ENCODE measurements at places on chromosomes 5 and 9.

DNA sequence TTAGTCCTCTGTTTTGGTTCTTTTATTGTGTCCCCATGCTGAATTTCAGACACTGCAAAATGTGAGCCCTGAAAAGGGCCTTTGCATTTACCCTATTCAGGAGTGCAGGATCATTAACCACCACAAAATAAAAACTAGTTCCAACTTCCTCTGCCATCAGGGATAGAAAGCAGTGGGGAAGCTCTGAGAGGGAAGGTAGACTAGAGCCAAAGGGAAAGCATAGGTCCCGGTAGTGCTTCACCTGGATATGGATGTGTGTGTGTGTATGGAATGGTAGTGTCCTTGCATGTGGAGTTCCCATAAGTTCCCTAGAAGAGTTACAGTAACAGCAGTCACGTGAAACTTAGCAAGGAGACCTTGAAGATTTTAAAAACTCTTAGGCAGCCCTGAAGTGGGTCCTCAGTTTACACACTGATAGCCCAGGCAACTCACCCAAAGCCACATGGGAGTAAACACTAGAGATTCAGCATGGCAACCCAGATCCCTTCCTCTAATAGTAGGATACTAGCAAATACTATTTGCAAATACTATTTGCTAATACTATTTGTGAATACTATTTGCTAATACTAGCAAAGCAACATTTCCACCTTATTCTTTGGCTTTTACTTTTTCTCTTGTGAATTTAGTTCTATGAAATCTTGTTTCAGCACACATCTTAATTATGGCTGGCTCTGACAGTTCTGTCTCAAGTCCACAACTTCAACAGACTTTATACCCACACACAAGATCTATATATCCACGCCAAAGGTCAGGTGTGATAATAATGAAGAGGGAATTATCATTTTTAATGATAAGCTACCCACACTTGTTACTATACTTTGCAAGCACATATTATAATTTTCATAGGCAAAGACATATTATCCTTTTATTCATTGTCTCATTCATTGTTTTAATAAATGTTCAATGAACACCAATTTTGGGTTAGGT is 70.4 kb upstream of the IFNE start:
- DNase-seq = no peak

DNA sequence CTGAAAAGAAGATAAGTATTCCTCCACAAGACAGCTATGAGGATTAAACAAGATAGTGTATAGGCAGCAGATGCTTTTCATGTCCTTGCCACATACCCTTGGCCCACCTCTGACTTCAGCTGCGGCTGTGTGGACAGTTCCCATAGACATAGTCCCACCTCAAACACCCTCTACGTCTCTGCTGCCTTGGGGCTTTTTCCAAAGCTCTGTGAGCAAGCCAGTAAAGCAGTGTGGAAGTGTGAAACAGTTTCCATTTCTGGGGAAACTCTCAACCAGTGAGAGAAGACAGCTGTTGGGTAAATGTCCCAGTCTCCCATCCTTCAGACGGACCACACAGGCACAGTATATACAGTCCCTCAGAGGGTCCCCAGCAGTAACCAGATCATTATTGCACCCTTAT is 125.5 kb downstream of the CDK5RAP2 start:
- no peak for DNase-seq

GRCh38 chr5:33184367-33184766 is 256.4 kb upstream of the TARS1 start:
- no peak for DNase-seq

GRCh38 chr9:94478755-94479730 is 75.8 kb upstream of the PCAT7 start:
- DNase-seq = no peak

- DNase-seq = no peak
These were observed 19.1 kb downstream of the ERMP1 start for GRCh38 chr9:5813824-5814223.

DNA sequence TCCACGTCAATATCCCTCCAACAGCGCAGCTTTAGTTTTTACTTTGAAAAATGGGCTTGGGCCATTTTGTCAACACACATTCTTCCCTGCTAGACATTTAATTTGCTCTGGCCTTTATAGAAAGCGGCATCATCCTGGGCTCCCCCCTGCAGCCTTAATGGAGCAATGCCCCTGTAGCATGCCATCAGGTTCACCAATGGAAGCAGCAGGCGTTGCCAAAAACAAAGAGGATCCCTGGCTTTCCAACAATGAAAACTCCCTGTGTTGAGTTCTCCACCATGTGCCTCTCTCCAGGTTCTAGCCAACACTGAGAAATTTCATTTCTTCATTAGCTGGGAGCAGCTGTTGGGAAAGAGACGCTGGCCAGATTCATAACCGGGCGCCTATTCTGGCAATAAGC is 139.5 kb downstream of the ZNF622 start:
- DNase-seq = no peak

- DNase-seq = no peak
These were observed 111.8 kb downstream of the UNC13B start for GRCh38 chr9:35273591-35273990.

Data from activated naive CD8-positive, alpha-beta T cell treated with anti-CD3 and anti-CD28 coated beads, Interleukin-2, amount 50 U/mL, for 24 hours (primary cell).